Myocyte (in vitro differentiated cells): ENCODE measurements at places on chromosomes 1 and 21. TPM values are rescaled to one million over a fixed set of nuclear protein-coding genes. Genes with fewer than 3 reads are reported as not detected.

DNA sequence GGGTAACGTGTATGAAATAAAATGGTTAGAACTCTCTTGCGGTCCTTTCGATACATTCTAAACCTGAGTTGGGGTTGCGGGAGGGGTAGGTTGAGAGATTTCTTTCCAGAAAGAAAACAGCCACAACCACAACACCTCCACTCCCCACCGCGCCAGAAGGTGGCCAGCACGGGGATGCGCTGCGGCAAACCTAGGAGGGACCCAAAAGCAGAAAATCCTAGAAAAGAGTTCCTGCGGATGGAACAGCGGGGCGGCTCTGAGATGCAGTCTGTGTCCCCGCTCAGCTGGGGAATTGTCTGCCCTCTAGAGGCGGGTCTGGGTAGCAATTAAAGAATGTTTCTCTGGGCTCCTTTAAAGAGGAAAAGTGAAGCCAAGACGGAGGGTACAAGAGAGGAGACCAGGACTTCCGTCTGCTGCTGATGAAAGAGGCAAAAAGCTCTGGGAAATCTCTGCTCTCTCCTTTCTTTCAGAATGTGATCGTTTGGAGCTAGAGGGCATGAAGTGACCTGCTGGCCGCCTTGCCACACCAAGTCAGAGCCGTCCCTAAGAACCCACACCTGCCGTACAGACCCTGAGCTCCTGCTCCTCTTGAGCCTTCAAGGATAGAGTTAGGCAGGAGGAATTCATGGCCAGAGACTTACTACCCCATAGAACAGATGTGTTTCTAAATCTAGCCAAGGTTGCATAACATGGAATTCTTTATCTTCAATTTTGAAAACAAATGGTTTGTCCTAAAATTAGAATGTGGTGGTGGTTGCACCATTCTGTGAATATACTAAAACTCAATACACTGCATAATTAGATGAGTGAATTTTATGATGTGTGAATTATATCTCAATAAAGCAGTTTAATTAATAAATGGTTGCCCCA lies 46.5 kb upstream of the COA6 start:
- DNase-seq = peak; percentile 31

DNA sequence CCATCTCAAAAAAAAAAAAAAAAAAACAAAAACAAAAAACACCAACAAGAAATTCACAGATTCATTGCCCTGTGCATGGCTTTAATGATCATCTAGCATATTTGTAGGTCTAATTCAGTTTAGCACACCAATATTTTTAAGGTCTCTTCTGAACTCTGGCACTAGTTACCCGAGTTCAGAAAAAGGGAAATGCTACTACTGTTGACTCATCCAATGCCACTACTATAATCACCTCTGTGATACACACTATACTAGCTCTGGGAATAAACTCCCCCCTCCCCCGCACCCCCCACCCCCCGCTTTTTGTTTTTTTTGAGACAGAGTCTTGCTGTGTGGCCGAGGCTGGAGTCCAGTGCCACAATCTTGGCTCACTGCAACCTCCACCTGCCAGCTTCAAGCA lies 55.6 kb downstream of the FBXO42 start:
- no peak for DNase-seq

DNA sequence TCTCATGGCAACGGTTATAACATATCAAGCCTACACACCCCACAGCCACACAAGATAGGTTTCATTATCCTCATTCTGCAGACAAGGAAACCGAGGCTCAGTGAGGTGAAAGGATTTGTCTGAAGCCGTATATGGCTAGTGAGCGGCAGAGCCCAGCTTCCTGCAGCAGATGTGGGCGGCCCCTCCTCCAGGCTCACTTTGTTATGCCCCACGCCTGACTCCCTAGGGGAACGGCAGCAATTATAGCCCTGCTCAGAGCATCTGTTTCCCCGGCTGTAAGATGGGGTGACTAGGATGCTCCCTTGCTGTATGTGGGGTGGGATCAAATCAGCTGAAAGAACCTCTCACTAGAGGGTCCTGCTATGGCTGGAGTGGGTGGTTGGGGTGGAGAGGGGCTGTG lies 22.1 kb downstream of the GRHL3 start:
- DNase-seq = no peak

MEAF6 gene
- 88.6 and 116 TPM in 2 replicates for total RNA-seq

- no peak for DNase-seq
Measured at GRCh38 chr1:30518696-30519095, 204.7 kb downstream of the MATN1 start.

GRCh38 chr1:1910033-1910465 lies 5.0 kb upstream of the CALML6 start:
- DNase-seq = no peak
